ENCODE measurements at places on chromosomes 7 and 10.

DNA sequence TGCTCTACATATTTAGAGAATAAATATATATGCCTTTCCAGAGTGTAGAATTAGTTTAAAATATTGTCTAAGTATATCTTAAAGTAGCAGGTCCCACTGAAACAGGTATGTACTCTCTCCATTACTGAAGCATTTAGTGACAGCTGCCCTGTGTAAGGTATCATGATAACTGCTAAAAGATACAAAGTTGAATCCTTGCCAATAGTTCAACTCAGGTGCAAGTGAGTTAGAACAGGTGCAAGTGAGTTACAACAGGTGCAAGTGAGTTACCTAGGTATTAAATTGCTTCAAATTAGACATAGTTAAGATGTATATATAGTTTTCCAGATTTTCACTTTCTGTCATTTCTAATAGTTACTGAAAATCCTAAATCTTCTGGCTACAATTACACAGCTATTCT lies 119.1 kb downstream of the CNOT4 start:
- DNase-seq = no peak

GRCh38 chr7:154371424-154371823 lies 319.2 kb downstream of the DPP6 start:
- no peak for DNase-seq

- DNase-seq = no peak
These were observed 16.8 kb upstream of the KIF20B start for GRCh38 chr10:89684604-89685003.

- DNase-seq = no peak
These were observed 237.8 kb downstream of the SEMA3E start for GRCh38 chr7:83410989-83411591.

DNA sequence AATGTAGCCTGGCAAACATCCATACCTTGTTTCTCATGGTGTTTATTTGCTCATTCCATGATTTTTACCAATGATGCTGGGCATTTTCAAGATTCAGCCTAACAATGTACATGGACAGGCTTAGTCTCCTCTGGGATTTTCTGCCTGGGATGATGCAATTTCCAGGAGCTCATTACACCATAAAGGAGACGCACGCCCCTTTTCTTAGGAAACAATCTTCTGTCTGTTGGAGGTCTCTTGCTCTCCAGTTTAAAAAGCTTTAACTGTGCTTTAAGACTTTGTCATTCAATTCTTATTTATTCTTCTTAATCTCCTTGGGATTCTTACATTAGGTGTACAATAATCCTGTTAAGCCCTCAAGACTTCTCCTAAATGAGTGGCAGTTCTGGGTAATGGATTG lies 150.3 kb upstream of the NRP1 start:
- no peak for DNase-seq

Data from activated T-cell treated with anti-CD3 and anti-CD28 coated beads for 1 hour (primary cell).